Activated T-cell treated with anti-CD3 and anti-CD28 coated beads, Interleukin-2, amount 50 U/mL, for 1 hour (primary cell): ENCODE measurements at places on chromosomes 11 and 22.
A peak's percentile ranks its signal among the peaks of the same experiment; 100 is the strongest.

DNA sequence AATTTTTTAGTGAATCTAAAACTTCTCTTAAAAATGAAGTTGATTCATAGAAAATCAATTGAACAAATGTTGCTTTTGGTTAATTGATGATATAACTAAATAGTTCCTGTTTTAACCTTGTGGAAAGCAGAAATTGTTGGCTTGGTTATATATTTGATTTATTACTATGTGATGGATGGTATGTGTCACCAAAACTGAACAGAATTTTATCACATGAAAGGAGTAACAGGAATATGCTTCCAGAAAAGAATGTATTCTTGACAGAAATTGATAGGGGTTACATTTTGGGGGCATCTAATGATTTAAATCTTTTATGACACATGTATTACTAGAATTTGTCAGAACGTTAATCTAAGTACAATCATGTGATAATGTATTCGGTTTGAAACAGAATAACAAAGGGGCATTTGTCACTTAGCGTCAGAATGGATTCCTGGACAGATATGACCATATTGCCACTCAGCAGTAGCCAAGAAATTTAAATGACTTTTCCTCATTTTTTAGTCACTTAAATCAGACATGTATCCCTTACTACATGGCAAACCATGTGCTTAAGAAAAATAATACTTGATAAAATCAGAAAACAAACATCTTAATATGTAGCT, 295.2 kb downstream of the GRM5 start:
- DNase-seq = no peak

DNA sequence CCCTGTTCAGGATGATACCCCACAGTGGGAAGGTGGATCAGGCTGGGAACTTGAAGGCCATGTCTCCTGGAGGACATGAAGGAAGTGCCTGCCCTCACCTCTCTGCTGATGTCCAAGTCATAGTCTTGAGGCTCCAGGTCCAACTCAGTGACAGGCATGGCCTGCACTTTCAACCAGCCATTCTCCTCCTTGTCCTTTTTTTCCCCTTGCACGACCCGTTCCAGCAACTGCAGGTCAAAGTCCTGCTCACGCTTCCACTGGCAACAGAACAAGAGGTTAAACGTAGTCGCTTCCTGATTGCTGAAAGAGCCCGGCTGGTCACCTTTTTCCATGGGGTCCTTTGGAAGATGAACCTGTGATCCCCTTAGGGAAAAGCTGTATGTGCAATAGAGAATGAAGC, 47.7 kb downstream of the C11orf58 start:
- DNase-seq = no peak

DNA sequence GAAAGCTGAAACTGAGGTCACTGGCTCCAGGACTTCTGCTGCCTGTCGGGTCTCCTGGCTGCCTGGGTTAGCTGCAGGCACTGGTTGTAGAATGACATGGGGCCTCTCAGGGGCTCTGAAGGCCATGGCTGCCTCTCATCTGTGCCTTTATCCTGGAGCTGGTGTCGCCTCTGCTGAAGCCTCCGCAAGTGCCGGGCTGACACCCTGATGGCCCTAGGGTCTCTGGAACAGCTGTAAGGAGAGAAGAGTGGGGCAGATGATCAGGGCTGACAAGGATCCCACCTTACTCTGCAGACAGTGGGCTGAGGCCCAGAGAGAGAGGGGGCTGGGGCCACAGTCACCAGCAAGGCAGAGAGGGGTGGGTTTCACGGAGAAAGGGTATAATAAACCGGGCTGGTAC, 4.6 kb downstream of the PLA2G3 start:
- DNase-seq = no peak

DNA sequence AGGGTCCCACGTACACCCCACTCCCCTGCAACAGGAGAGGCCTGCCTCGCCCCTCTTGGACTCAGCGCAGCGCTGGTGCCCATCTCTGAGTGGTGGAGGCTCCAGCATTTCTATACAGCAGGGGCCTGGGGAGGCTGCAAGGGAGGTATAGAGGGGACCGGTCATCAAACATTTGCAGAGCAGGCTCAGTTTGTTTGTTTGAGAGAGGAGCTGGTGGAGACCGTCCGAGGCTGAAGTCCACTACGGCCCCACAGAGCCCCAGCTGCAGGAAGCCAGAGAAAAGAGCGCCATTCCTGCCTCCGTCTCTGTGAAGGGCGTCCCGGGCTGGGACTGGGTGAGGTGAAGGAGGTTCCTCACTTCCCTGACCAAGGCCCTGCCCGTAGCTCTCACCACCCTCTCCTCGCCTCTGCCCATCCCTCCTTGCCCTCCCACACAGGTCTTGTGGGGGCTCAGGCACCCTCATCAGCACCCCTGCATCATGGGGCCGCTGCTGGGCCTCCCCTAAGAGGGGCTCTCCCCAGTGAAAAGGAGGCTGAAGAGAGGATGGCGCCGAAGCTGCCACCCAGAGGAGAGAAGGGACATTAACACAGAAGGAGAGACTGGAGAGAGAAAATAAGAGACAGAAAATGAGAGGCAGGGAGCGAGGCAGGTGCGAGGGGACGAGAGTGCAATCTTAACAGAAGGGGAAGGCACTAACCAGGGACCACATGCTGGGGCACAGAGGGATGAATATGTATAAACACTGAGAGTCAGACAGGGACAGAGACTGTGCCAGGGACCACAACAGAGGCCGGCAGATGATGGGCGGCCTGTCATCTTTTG, 24.5 kb downstream of the RPUSD4 start:
- DNase-seq = no peak

- DNase-seq = peak; percentile 50
These were observed 471 bp downstream of the ARVCF start for GRCh38 chr22:20015971-20016733.

DNA sequence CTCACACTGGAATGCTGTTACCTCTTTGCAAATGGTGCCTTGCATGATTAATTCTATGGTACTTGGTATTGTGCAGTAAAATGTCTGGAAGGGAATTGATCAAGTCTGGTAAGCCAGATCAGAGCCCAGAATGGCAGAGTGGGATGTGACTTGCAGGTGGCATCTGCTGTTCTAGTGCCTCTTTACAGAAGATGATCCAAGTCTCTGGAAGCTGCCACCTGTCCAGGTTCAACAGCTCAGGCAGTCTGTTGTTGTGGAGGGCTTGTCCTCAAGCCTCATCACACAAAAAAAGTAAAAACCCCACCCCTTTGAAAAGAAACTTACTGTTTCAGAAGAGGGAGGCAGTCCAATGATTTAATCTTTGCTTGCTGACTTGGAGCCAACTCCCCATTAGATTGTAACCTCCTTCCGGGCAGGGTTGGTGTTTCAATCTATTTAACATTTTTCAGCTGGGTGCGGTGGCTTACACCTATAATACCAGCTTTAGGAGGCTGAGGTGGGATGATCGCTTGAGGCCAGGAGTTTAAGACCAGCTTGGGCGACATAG, 17.1 kb downstream of the ZNRF3 start:
- DNase-seq = no peak

DNA sequence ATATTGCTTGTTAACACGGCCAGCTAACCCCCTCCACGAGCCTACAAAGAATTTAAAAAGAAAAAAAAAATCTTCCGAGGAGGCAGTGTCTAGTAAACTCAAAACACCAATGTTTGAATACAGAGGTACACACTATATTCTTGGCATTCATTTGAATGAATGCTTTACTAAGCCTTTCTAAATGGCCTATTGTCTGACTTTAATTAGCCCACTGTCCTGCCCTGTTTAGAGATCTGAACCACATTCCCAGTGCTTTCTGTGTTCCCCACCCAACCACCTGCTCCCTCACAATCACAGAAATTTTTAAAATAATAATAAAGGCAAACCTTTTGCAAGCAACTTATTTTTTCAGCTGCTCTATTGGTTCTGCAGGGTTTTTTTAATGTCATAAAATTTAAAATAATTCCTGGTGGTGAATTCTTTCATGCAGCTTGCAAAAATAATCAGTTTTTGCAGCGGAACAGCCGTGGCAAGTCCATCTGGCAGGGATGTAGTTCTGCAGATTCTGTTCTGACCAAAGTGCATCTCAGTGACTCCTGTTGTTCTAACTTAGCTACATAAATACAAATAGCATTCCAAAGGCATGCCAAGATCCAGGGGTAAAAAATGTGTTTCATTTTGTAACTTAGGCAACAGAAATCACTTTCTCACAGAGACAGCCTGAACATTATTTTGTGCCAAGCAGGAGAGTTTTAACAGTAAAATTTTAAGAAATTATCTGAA, 23.8 kb downstream of the POU2AF2 start:
- DNase-seq = no peak

- no peak for DNase-seq
These were observed 310.7 kb upstream of the NCAM1 start for GRCh38 chr11:112650527-112650926.

DNA sequence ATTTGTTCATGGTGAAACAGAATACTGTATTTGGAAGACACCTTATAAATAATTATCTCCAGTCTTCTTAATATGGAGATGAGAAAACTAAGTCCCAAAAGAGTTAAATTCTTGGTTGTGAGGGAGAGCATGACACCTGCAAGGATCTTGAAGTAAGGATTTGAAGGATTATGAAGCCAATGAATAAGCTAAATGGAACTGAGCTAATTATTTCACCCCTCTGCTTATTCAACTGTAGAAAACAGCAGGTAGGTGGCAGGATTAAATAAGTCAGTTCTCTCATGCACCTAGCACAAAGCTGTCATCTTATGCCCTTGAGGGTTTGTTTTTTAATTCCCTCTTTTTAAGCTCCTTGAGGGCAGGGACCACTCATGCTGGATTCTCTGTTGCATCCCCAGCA, 457.3 kb downstream of the ETS1 start:
- no peak for DNase-seq

DNA sequence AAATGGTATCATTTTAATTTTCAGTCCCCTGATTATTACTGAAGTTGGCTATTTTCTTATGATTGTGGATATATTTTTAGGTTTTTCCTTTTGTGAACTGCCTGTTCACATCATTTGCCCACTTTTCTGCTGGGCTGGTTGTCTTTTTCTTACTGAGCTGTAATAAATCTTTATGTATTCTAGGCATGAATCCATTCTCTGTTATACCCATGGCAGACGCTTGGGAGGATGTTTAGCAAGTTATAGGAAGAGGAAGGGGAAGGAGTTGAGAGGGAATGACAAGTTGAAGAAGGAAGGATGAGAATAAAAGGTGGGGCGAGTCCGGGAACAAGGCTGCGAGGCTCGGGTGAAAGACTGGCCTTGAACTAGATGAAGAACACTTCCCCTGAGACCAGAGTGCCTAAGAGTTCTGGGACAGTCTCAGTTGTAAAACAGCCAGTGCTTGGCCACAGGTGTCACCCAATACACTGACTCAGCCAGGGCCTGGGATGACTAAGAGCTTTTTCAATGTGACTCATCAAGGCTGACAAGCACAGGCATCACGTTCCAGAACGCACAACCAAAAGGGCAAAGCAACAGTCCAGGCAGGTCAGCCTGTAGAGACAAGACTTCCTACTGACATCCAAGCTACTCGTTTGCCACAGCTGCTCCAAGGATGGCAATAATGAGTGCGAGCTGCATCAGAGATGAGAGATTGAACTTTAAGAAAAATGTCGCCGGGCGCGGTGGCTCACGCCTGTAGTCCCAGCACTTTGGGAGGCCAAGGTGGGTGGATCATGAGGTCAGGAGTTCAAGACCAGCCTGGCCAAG, 35.2 kb downstream of the LRFN4 start:
- no peak for DNase-seq

GRCh38 chr11:87957961-87958360, 217.3 kb downstream of the RAB38 start:
- no peak for DNase-seq

DNA sequence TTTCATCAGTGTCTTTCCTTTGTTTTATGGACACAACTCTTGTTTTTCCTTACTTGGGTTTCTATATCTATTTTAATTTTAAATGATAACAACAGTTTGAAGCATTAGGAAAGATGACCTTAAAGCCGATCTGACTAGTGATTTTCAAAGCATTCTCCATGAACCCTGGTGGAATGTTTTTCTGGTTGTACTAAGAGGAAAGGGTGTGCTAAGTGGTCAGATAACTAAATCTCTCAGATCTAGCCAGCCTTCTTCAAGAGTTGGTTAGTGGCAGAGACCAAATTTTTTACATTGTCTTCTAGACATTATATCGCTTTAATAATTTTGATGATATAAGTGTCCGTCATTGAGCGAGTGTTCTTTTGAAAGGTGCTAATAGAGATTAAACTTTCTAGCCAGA, 134.4 kb downstream of the METTL15 start:
- DNase-seq = no peak

DNA sequence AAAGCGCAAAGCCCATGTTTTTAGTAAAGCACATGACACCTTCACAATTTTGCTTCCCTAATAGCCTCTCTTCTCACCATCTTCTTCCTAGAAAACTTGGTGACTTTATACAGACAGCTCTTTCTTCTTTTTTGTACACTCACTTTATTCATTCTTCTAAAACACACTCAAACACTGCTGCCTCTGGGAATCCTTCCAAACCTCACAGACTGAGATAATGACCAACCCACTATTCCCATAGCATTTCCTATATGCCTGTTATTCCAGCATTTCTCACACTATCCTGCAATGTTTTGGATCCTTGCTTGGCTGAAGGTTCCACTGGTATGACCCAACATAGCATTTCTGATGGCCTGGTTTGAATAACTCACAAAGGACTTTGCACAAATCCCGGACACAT, 442.1 kb upstream of the CCDC90B start:
- no peak for DNase-seq

- no peak for DNase-seq
These were observed 57.3 kb downstream of the AMOTL1 start for GRCh38 chr11:94825481-94825880.

DNA sequence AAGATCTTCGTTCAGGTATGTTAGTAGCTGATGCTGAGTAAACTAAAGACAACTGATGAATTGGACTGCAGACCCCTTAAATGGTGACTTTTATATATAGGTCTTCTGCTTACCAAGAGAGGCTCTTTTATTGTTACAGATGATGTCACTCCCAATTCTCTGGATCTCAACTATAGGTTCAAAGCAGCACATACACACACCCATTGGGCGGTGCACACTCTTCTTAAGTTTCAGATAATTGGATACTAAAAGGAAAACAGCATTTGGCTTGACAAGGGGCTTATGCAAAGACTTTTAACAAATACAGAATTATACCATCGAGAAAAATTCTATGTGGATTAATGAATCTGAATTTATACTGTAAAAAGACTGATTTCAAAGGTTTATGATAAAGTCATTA, at the start of gene PTH:
Gene PTH, minus strand, starts transcription at position 69 of the 400 bp plus-strand sequence. CDS start 3,142 bp downstream, outside the sequence.
- DNase-seq = no peak

DNA sequence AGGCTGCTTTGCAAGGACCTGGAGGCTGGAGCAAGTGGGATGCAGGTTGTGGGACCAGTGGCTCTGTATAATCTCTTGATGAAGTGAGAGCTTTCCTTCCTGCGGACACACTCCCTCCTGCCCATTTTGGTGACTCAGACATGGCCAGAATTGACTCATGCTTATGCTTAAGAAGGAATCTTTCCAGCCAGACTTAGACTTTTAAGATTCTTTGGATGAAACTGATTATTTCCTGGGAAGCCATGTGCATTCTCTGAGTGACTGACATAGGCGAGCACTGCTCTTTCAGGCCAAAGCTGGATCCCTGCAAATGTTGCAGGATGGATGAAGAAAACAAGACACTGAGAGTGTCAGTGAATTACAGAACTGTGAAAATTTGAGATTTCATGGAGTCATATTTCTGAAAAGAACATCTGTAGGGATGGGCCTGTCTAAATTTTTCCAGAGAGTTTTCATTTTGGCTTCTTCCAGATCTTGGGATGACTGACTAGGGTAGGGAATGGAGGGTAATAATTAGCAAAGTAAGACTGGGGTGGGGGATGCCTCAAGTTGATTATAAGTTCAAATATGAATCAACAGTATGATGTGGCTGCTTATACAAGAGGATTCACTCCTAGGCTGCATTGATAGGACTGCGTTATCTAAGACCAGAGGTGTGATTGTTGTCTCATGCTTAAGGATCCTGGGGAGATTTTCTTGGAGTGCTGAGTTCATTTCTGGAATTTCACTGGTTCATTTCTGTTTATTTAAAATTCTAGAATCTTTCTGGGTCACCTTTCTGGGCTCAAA, 195.8 kb downstream of the HIPK3 start:
- DNase-seq = no peak
